Stimulated activated memory B cell treated with anti-CD40 and anti-IgM and Interleukin-4, amounts not matched to agents 10 μg/mL and 1 μg/mL and 100 μg/mL, for 72 hours (primary cell): ENCODE measurements at places on chromosomes 4 and X.

GRCh38 chrX:39805022-39805421, 292.7 kb downstream of the BCOR start:
- no peak for ATAC-seq

GRCh38 chr4:185238215-185238681, 28.9 kb downstream of the SNX25 start:
- ATAC-seq, result no peak

DNA sequence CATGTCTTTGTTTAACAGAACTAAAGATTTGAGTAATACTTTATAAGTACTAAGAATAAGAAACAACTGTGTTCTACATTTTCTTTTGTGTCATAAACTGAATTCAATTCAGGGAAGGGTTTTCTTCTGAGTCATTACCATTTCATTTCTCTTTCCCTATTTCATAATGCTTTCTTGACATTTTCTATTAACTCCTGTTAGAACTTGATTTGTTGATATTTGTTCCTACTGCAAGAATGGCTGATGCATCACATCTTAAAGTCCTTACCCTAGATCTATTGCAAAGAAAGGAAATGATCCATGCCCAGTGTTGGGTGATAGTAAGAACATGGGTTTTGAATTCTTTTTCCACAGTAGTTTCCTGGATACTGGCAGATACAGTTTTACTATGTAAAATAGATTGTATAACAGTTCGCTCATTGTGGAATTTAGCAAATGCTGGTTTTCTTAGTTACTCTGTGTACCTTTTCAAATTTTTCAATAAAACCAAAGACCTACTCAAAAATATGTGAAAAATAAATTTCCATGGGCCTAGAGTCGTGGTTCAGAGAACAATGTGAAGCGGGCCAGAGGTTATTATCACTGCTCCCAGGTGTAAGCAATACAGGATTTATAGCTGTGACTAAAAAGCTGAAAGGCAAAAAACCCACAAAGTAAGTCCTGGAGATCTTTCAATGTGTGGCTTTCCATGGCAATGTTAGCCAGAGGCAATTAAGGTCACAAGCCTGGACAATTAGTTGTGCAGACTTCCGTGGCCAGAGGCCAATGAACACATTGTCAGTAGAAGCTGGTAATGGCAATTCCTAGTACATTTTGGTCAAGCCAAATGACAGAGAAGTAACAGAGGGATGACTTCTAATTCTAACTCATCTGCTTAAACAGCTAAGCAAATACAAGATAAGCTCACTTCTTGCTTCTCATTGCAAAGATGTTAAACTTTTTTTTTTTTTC, 127.3 kb upstream of the FAT4 start:
- ATAC-seq, result no peak

DNA sequence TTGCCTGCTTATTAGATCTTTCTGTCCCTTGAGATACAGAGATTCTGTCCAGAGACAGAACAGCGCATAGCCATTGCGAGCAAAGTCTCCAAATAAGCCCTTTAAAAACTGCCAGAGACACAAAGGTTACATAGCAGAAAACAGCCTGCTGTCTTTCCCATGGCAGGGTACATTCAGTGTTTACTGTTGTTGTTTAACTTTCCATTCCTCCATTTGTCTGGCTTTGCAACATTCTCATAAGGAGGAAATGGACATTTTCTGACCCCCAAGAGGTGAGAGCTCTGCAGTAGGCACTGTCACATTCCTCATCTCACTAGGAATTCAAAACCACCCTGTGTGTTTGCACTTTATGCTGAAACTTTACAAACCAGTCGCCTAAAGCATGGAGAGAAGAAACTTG, 48.3 kb downstream of the PDE5A start:
- no peak for ATAC-seq

DNA sequence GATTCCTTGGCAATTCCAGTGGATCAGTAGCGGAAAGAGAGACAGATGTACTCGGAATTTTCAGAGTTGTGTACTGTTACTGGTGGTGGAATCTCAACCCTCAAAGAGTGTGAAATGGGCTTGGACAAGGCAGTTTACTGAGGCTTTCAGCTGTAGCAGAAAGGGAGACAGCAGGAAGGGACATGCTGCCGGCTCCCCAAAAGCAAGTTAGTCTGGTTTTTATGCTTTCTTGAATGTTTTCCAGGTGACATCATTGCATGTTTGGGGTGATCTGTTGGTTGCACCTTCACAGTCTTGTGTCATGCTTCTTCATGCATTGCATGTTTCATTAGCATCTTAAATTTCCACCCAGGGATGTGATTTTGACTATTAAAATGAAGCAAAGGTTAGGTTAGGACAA, 1282.2 kb downstream of the ADGRL3 start:
- no peak for ATAC-seq

DNA sequence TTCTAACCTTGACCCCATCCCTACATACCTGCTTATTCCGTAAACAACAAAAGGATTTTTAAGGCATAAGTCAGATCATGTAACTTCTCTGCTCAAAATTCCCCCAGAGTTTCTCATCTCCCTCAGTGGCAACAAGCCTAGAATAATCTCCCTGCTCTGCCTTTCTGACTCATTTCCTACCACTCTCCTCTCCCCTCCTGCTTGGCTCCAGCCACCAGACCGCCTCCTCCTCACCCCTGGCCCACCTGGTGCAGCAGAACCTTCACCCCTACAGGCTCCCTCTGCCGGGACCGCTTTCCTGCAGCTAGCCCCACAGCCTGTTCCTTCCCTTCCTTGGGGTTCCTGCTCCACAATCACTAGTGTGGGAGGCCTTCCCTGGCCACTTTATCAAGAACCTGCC, 32.1 kb downstream of the TSPAN5 start:
- ATAC-seq, result peak; percentile 27

DNA sequence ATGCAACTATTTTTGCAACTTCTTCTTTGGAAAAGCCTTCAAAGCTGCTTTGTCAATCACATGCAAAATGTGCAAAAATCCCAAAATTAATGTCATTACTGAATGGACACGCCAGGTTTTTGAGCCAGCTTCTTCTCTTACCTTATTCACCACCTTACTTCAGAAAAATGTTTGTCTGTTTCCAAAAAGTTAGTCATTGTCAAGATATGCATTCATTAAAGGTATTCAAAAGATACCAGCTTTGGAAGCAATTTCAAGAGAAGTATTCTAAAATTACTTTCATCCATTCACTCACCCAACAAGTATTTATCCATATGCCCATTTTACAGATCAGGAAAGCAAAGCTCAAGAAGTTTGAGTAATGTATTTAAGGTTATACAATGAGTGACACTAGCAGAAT, 2.3 kb upstream of the SEPSECS start:
- no peak for ATAC-seq

DNA sequence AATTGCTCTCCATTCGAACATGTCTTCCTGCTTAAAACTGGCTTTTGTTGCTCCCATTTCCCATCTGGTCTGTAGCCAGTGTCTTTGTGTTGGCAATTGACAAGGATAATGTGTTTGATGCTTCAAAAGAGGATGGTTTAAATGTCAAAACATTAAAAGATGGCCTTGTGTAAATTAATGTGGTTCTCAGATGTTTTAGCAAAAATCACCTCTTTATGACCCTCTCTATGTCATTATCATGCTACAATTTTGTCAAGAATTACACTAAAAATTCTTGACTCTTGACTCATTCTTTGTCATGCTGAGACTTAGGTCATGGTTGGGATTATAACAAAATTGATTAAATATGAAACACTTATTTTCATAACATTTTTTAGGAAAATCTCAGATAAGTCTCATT, 47.4 kb downstream of the TMEM131L start:
- ATAC-seq, result no peak

DNA sequence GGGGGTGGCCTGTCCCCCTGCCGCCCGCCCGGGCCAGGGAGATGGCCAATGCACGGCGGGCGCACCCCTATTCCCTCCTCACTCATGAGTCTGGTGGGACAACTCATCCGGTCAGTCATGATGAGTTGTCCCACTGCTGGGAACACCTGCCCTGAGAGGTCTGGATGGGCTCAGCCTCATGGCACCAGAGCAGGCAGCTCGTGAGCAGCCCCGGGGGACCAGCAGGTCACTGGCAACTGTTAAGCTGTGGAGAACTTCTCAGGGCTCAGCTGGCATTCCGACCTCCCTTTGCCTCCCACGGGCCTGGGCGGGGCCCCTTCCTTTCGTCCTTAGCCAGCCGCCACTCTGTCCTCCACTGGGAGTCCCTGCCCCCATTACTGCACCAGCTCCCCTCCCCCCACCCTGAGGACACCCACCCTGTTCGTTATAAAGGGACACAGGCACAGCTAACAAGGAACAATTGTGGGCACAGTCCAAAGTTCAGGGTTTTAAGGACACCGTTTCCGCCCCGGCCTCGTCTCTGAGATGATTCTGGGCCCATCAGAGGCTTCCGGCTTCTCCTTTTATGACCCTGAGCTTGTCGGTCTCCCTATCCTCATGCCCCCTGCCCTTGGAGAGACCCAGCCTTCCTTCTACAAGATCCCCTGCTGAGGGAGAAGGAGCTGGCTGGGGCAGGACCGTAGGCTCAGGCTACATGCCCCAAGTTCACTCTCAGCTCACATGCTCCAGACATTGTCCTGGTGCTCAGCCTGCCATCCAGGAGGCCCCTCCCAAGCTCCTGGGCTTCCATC, 14.6 kb upstream of the KIAA0232 start:
- no peak for ATAC-seq

- ATAC-seq, result no peak
Observed at GRCh38 chr4:88674979-88675378, 22.6 kb downstream of the NAP1L5 start.

DNA sequence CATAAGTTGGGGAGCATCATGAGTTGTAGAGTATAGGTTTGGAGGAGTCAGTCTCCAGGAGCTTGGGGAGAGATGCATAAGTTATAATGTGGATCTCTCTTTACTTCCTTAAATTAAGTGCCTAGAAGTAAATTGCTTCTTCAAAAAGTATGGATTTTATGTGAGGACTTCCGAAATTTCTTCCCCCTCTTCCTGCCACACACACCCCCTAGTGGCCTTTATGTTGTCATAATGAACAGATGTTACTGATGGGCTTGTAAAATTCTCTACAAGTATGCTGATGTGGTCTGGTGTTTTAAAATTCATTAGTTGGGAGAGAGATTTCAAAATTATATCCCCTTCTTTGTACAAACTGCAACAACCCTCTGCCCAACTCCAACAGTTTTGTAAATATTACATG, 2.3 kb upstream of the METTL14 start:
- no peak for ATAC-seq

DNA sequence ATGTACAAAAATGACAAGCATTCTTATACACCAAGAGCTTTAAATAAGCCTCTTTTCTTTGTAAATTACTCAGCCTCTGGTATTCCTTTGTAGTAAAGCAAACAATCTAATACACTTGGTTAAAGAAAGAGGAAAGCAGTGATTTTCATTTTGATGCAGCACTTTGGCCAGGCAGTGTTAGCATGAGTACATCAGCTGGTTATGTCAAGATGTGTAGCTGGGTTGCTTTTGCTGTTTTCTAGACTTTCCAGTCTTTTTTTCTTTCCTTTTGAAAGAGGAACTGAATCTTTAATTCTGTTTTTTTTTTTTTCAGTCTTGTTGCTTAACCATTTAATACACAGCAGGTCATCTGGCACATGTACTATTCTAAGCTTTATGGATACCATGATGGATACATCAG, 167.1 kb upstream of the AADAT start:
- no peak for ATAC-seq

DNA sequence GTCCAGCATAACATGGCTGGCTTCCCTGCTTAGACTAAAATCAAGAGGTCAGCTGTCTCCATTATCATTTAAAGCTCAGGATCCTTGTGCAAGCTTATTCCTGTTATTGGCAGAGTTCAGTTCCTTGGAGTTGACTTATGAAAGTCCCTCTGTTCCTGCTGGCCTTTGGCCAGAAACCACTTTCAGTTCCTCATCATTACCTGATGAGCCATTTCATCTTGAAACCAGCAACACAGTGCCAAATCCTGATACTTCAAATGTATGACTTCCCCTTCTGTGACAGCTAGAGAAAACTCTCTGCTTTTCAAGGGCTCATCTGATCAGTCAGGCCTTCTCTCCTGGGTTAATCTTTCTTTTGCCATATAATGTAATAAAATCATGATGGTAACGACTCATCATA, 110.6 kb upstream of the FSTL5 start:
- ATAC-seq, result peak; percentile 55

DNA sequence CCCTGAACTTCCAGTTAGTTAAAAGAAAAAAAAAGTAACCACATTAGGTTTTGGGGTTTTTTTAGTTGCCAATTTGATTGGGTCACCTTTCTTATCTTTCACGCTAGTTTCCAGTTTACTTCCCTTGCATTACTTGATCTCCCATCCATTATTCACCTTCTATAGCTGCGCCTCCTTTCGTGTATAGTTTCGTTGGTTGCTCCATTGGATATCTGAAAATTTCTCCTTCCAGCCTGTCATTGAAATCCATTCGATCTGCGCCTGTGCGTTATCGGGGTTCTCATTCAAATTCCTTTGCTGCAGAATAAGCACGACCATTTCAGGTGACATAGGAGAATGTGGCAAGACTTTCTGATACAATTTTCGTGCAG, 764 bp downstream of the TRAPPC11 start:
- ATAC-seq, result no peak

GRCh38 chr4:183961795-183962194, 56.7 kb downstream of the STOX2 start:
- no peak for ATAC-seq

DNA sequence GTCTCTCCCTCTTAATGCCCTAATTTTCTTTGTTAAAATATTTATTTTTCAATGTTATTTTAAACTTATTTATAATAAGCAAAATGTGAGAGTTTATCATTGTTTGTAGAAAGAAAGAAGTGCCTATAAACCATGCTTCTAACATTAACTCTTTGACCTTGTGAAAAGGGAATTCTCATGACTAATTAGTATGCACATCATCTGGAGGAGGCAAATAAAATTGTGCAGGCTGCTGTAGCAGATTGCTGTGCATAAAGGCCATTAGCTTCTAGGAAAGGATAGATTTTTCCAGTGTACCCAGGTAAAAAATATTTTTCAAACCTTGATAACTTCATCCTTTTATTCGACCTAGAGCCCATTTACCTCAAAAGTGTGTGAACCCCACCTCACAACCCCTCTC, 84.6 kb upstream of the GUCY1A1 start:
- ATAC-seq, result no peak

GRCh38 chr4:99679204-99679603, 21.6 kb upstream of the C4orf54 start:
- no peak for ATAC-seq

GRCh38 chrX:1105671-1106419, 106.6 kb downstream of the CRLF2 start:
- ATAC-seq, result no peak

DNA sequence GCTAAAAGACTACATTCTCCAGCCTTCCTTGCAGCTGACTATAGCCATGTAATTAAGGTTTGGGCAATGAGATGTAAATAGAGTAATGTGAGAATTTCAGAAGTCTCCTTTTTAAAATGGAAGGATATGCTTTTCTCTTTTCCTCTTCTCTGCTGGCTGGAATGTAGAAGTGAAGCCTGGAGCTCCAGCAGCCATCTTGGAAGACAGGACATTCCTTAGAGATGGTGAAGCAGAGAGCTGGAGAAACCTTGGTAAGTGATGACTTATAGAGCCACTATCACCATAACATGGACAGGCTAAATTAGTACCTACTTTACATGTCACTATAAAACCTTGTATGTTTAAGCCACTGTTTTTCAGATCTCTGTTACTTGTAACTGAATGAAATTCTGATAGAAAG, 48.0 kb downstream of the RASL11B start:
- ATAC-seq, result no peak

GRCh38 chrX:9135901-9136510, 102.1 kb upstream of the FAM9B start:
- no peak for ATAC-seq

- ATAC-seq, result no peak
Observed at GRCh38 chr4:137623013-137623412, 90.7 kb upstream of the PCDH18 start.
